ENCODE measurements at places on chromosomes 7 and 10.

GRCh38 chr7:157735826-157736225 is 399.0 kb downstream of the DNAJB6 start:
- no peak for DNase-seq

- DNase-seq: peak; percentile 85
Observed at GRCh38 chr7:114922026-114922651, at the start of gene MDFIC. TSS of gene MDFIC (plus strand) at chr7:114922094. CDS start at chr7:114923034, 940 bp downstream.

- no peak for DNase-seq
Observed at GRCh38 chr10:113739031-113739430, 12.5 kb upstream of the PLEKHS1 start.

DNA sequence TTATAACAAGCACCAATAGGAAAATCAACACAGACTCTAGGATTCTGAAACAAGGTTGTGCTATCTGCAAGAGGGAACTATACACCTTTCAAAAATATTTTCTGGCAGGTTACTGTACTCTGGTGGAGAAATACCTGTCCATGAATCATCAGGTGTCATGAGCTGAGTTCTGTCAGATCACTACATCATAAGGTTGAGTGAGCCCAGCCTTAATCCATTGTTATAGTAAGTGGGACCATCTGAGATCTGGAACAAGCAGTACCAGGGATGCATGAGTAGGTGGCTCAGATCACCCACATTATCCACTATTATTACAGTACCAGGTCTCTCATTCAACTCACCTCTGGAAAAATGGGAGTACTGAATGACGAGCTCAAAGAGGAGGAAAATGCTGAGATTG is 212.4 kb downstream of the DGKI start:
- no peak for DNase-seq

DNA sequence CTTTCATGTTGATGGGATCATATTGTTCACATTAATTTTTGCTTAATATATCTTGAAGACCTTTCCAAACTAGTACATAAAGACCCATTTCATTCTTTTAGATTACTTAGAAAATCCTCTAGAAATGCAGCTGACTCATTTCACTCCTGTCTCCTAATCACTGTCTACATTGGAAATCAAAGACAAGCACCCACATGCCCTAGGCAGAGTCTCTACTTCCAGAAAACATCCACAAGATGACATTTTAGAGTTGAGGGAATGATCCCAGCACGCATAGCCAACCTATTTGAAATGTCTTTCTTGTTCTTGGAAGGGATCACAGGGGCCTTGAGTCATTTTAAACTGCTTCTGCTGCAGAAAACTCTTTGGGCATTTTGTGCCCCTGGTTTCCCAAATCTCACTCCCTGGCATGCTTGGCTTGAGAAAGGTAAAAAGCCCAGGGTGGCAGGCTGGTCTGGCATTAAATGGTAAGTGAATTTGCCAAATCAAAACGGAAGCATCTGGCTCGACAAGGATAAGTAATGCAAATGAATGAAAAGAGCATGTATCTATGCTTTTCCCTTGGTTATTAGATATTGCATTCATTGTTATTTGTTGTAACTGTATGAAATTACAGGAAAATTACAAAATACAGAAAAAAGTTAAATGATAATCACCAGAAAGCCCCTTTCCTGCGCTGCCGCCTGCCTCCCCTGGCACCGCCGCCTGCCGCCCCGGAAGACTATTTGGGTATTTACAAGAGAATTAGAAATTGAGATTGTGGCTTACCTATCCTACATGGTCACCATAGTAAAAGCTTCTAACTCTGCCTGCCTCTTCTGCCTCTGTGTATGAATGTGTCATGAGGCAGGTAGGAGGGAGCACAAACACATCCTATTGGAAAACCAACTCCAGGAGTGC is 225.3 kb downstream of the PTEN start:
- peak; percentile 75 for DNase-seq

- DNase-seq: peak; percentile 86
Observed at GRCh38 chr7:139035586-139036353, at the start of gene ZC3HAV1L. TSS of gene ZC3HAV1L (minus strand) at chr7:139036042. CDS start at chr7:139036017, 25 bp downstream.

- no peak for DNase-seq
Observed at GRCh38 chr10:10092581-10092980, 925.1 kb upstream of the CELF2 start.

Measured in NCI-H69 (cell line).